Inflammatory macrophage (primary cell): ENCODE measurements at places on chromosomes 13 and 19.

- peak; percentile 43 for DNase-seq
Observed at GRCh38 chr19:1324806-1325567, 39.3 kb downstream of the EFNA2 start.

DNA sequence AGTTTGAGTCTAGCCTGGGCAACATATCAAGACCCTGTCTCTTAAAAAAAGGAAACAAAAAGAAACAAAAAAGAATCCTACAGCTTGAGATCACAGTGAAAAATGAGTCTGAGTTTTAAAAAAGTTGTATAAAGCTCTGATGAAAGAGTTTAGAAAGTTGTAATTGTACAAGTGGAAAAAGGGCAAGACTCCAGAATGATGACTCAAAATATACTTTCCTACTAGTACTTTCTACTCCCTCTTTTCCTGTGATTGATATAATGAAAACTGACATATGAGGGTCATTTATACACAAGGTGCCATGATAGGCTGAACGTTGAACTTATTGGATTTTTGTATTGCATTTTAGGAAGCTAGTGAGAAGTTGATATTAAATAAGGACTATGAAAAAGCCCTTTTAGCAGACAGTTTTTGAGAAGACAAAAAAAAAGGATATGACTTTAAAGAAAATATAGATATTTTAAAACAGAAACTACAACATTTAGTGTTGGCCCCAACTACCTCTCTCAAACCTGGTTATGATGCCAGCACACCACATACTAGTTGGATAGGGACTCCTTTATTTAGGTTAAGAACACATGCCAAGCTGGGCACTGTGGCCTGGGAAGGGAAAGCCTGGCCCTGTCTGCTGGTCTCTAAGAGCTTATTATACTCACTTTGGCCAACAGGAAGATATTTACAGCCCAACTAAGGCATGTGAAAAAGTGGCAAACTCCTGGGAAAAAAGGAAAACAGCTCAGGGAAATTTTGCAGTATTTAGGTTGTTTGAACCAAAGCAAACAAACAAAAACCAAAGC lies 116.6 kb downstream of the KL start:
- DNase-seq = no peak

DNA sequence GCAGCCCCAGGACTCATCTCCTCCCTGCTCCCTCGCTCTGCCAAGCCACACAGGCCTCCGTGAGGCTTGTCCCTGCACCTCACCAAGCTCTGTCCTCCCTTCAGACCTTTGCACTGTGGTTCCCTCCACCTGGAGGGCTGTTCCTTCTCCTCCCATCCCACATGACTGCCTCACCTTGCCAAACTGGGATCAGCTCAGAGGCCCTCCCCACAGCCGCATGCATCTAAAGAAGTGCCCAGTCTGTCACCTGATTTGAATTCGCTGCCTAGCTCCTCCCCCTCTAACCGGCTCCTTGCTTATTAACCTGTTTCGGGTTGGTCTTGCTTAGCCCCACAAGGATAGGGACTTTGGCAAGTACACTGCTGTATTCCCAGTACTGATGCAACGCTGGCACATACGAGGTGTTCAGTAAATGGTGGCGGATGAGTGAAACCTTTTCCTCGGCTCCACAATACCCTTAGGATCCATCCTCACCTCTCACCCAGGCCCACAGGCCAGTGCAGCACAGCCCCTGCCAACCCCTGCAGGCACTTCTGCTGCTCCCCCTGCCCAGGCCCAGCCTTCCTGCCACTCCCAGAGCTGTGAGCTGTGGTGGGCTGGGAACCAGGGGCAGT lies 4.4 kb downstream of the AKT2 start:
- DNase-seq = no peak

- DNase-seq = no peak
Observed at GRCh38 chr13:25928941-25929505, 122.8 kb downstream of the SHISA2 start.

DNA sequence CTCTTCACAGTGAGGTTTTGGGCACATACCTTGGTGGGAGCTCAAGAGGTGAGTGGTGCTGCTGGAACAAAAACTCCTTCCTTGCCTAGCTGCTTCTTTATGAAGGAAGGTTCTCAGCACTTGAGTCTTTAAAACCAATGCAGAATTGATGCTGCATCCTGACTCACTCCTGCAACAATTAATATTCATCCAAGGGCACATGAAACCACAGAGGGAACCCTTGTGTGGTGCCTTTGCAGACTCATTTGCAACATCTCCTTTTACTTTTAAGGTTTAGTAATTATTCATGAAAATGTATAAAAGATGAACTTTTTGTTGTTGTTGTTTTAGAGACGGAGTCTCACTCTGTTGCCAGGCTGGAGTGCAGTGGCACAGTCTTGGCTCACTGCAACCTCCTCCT lies 30.1 kb downstream of the OPA3 start:
- DNase-seq = no peak

DNA sequence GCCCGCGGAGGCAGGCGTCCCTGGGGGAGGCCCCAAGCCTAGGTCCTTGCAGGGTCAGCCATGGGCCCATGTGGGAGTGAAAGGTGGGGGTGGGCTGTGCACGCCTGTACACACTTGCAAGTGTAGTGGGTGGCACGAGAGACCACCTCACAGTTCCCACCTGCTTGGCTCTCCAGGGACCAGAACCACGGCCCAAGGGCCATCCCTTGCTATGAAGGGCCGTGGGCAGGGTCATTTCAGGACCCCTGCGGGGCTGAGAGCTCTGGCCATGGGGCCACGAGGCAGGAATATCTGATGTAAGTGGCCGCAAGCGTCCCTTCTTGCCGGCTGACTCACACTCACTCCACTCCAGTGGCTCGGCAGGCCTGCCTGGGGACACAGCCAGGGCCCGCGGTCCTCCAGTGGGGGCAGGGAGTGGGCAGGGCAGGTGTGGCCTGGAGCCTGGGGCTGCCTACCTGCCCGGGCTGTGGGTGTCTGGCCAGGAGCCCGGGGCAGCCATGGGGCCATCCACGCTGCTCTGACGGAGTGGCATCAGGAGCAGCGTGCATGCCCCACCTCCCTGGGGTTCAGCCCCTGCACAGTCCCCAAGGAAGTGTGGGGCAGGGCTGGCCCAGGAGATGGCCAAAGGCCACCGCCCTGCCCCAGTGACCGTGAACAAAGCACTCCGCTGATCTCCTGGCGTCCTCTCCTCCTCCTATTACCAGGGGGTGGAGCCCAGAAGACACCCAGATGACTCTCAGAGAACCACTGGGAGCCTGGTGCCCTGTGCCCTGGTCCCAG lies 8.6 kb upstream of the MKNK2 start:
- DNase-seq = no peak

- no peak for DNase-seq
Observed at GRCh38 chr13:34655554-34655953, 286.5 kb upstream of the NBEA start.

GRCh38 chr19:16117594-16118033 lies 5.9 kb downstream of the RAB8A start:
- no peak for DNase-seq

DNA sequence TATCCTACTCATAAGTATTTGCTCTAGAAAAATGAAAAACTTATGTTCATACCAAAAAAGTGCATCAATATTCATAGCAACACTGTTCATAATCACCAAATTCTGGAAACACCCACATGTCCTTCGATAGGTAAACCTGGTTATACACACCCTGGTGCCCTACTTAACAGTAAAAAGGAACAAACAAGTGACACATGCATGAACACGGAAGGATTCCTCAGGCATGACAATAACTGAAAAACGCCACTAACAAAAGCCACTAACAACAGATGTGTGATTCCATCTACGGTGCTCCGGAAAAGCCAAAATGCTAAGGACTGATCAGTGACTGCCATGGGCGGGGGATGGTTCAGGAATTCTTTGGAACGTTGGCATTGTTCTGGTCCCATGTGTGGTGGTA lies 65.5 kb downstream of the STK24 start:
- no peak for DNase-seq
